ENCODE measurements at places on chromosomes 13 and 19.

DNA sequence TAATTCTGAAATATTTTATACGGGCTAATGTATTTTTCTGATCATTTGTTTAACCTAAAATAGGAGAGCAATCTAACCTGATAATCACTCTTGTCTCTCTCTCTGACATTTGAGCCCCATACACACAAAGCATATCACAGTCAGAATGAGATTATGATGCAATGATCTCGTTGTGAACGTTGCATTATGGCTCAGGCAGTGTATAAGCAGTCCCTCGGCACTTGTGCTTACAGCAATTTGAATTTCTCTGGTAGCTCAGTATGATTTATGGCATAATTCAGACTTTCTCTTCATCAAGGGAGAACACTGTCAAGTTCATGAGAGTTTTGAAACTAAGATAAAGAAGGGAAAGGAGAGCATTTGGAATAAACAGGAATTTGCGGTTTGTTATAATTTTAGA, 256.1 kb downstream of the DACH1 start:
- H3K36me3 ChIP-seq = no peaks in the 10 kb centered on the region
- no peaks in the 10 kb centered on the region for H3K27me3 ChIP-seq
- no peak overlapping the region for H3K4me3 ChIP-seq
- H3K27ac ChIP-seq = no peak overlapping the region
- no peaks in the 10 kb centered on the region for H3K4me1 ChIP-seq
- no peak for DNase-seq

DNA sequence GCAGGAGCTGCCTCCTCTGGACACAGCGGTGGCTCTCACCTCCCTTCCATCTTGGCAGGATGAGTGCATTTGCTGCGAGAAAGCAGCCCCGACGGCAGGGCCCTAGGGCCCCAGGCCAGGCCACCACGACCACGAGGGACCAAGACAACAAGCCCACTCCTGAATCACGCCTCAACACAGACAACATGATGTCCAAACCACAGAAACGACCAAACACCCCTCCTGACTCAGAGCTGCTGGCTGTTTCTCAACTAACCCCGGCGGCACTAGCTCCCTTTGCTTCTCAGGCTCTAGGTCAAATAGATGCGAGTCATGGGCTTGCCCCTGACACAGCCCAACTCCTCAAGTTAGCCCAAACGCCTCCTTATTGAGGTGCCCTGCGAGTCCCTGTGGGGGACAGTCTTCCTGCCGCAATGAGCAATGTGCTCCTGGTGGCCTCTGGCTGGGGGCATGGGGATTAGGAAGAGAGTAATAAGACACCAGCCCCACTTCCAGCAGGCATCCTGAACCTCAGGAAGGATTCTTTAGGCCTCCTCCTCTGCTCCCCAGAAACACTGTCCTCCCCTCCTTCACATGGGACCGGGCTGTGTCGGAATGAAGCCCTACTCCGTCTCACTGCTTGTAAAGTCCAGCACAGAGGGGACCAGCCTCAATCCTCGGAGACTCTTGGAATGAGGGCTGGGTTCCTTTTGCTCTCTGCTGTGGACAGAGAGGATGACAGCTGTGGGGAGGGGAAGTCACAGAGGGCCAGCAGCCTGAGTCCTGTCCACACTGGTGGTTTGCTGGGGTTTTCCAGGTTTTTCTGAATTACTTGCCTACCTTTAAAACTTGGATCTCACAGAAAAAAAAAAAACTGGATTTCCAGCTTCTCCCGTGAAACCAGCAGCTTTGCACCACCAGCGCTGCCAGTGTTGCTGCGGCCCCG, 6.9 kb upstream of the ATF5 start:
- no peak for DNase-seq
- no peak overlapping the region for H3K4me3 ChIP-seq
- H3K27ac ChIP-seq = no peak overlapping the region
- peaks cover 57% of the 10 kb centered on the region for H3K4me1 ChIP-seq
- no peaks in the 10 kb centered on the region for H3K27me3 ChIP-seq

DNA sequence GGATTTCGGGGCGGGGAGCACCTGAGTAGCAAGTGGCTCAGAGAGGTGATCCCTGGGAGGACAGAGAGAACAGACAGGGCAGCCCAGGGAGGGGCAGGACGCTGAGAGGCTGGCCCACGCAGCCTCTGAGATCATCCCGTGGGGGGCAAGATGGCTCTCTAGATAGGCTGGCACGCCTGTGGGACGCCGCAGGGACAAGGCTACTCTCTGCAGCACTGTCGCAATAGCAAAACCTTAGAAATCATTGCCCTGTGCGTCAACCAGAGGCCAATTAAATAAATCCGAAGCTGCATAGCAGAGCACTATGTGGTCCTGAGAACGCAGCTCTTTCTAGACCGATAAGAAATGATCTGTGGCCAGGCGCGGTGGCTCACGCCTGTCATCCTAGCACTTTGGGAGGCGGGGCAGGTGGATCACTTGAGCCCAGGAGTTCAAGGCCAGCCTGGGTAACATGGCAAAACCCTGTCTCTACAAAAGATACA, 5.1 kb downstream of the PEX11G start:
- H3K27me3 ChIP-seq = no peaks in the 10 kb centered on the region
- H3K4me1 ChIP-seq = peaks cover 16% of the 10 kb centered on the region
- H3K4me3 ChIP-seq = no peak overlapping the region
- no peaks in the 10 kb centered on the region for H3K36me3 ChIP-seq

- no peak overlapping the region for H3K27ac ChIP-seq
- no peaks in the 10 kb centered on the region for H3K4me1 ChIP-seq
- no peak overlapping the region for H3K4me3 ChIP-seq
- no peak for DNase-seq
- H3K27me3 ChIP-seq = no peaks in the 10 kb centered on the region
Measured at GRCh38 chr19:56270676-56271075, 1.9 kb upstream of the EDDM13 start.

GRCh38 chr13:42786715-42787114, 5.3 kb downstream of the FAM216B start:
- H3K36me3 ChIP-seq = no peaks in the 10 kb centered on the region
- no peak overlapping the region for H3K4me3 ChIP-seq
- no peaks in the 10 kb centered on the region for H3K27me3 ChIP-seq
- DNase-seq = no peak
- no peaks in the 10 kb centered on the region for H3K4me1 ChIP-seq
- no peak overlapping the region for H3K27ac ChIP-seq

All from CD4-positive, alpha-beta T cell (primary cell).